Uterus (tissue), 4 donors: ENCODE measurements at places on chromosomes 2 and 18.

- H3K4me3 ChIP-seq: no peak overlapping the region
- no peaks in the 10 kb centered on the region for H3K36me3 ChIP-seq
- no peak overlapping the region for H3K27ac ChIP-seq
- no peaks in the 10 kb centered on the region for H3K4me1 ChIP-seq
- no peak for DNase-seq
- H3K27me3 ChIP-seq: no peaks in the 10 kb centered on the region
Observed at GRCh38 chr2:157593411-157593810, 35.3 kb downstream of the ACVR1C start.

DNA sequence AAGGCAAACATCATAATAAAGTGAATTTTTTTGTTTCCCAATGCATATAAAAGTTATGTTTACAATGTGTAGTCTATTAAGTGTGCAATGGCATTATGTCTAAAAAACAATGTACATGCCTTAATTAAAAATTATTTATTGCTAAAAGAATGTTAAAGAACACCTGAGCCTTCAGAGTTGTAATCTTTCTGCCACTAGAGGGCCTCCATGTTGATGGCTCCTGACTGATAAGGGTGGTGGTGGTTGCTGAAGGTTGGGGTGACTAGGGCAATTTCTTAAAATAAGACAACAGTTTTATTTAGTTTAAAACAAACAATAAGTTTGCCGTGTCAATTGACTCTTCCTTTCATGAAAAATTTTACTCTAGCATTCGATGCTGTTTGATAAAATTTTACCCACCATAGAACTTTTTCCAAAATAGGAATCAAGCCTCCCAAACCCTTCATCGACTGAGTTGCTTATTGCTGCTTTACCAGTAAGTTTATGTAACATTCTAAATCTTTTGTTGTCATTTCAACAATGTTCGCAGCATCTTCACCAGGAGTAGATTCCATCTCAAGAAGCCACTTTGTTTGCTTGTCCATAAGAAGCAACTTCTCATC, 32.3 kb downstream of the MAP3K2 start:
- no peak for DNase-seq
- H3K27ac ChIP-seq: no peak overlapping the region
- H3K4me3 ChIP-seq: no peak overlapping the region
- H3K36me3 ChIP-seq: no peaks in the 10 kb centered on the region
- no peaks in the 10 kb centered on the region for H3K4me1 ChIP-seq

- no peaks in the 10 kb centered on the region for H3K4me1 ChIP-seq
- H3K36me3 ChIP-seq: no peaks in the 10 kb centered on the region
- peak overlapping the region; percentile 0 for H3K27ac ChIP-seq
- no peak overlapping the region for H3K4me3 ChIP-seq
- no peaks in the 10 kb centered on the region for H3K27me3 ChIP-seq
Observed at GRCh38 chr2:162457046-162457445, 113.1 kb downstream of the GCA start.

GRCh38 chr2:126244937-126245336, 411.0 kb upstream of the GYPC start:
- no peaks in the 10 kb centered on the region for H3K4me1 ChIP-seq
- H3K27ac ChIP-seq: no peak overlapping the region
- H3K4me3 ChIP-seq: no peak overlapping the region
- no peaks in the 10 kb centered on the region for H3K27me3 ChIP-seq
- no peaks in the 10 kb centered on the region for H3K36me3 ChIP-seq
